IPS-NIHi11 (cell line): ENCODE measurements at places on chromosomes 12 and 14.

DNA sequence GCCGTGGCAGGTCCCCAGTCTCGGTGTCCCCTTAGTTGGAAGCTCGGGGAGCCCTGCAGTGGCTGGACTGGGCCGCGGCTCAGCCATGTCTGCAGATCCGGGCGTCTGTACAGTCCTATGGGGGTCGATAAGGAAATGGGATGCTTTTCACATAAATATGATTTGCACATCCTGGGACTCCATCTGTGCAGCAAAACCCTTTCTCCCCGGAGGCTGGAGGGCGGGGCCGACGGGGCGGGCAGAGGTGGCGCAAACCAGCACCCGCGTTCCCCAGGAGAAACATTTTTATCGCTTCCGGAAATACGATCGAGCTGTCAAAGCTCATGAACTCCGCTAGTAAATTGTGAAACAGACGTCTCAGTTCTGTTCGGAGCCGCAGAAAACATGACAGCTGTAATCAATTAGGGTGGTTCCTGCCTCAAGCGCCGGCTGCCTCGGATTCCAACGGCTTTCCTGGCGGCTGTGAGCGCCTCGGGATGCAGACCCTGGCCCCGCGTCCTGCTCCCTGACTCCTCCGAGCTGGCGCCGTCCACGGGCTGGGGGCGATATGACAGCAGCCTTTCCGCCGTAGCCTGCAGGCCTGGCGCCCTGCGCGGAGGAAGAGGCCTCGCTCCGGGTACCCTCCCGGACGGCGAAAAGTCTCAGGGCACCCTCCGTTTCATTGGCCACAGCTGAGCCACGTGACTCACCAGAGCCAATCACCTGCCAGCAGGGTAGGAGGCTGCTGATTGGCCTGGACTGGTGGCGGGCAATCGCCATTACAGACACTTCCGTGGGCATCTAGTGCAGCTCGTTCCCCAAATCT lies 23.0 kb downstream of the DIO3 start:
- DNase-seq: peak; percentile 52

DNA sequence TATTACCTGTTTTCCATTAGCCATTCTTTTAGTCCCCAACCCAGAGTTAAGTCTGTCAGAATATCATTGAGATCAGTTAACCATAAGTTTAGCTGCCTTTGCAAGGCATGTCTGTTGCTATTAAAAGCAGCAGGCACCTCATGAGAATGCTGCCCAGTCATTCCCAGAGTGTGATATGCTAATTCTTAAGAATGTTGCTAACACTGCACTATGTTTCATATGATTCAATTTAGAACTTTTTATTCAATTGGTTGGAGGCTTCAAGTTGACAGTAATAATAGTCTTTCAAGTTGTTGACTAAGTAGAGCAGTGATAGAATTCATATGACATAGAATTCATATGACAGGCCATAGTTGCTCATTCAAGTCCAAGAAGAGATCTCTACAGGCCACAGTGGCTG lies 292.3 kb downstream of the FUT8 start:
- DNase-seq: no peak

GRCh38 chr14:75427482-75428229 lies at the start of gene JDP2:
TSS of gene JDP2 (plus strand) at chr14:75428022. CDS start at chr14:75437921, 9,899 bp downstream.
- DNase-seq: peak; percentile 90

GRCh38 chr12:21301-22189 lies 45.0 kb upstream of the IQSEC3 start:
- no peak for DNase-seq

- DNase-seq: no peak
These were observed 739 bp upstream of the PAX9 start for GRCh38 chr14:36660736-36661505.

DNA sequence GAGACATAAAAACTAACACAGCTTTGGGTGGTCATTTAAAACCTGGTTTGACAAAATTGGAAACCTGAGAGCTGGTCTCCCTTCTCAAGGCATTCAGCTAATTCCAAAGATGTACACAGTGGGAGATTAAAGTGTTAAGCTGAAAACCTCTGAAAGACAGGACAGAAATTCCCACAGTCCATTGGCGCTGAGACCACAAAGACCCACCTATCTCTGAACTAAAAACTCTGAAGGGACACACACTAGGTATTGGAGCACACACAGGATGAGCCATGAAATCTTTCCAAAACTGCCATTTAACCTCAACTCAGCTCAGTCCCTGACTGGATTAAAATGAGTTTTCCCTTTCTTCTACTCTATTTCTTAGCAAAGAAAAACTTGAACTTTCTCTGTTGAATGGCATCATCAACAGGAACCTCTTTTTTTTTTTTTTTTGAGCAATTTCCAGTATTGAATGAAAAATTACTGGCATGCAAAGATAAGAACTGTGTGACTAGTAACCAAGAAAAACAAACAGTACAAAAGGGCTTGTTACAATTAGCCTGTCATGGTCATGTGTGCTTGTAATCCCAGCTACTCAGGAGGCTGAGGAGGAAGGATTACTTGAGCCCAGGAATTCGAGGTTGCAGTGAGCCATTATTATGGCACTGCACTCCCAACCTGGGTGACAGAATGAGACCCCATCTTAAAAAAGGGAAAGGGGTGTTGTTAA lies 82.4 kb downstream of the IPO8 start:
- DNase-seq: no peak

- no peak for DNase-seq
These were observed 1.7 kb downstream of the ORAI1 start for GRCh38 chr12:121628037-121628436.

DNA sequence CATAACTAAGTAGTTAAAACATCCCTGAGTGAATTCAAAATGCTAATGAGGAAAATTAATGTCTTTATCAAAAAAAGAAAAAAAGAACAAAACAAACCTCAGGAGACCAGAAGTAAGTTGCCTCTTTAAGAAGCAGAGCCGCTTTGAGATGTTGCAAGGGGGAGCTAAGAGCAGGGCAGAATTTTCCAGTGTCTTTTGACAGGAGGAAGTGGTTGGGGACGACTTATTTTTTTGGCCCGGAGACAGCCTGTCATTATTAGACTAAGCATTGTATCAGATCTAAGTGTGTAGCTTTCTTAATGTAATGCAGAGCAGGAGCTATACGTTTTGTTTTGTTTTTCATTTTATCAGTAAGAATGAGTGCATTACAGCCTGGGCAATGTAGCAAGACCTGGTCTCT lies 206.6 kb downstream of the CACNA1C start:
- DNase-seq: no peak

DNA sequence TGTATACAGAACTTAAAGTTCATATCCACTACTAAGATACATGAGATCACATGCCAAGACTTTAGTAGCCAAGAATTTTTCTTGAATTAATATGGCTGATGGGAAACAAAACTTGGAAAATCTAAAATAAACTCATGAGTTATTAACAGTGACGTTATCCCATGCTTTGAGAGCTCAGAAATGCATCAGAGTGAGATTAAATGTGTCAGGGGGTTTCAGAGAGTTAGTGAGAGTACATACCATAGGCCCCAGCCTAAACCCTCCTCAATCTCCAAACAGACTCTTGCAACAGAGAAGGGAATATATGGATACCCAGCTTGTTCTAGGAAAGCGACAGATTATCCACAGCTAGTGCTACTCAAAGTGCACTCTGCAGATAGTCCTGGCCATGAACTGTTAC lies 19.3 kb downstream of the SLC35F4 start:
- no peak for DNase-seq

- no peak for DNase-seq
These were observed 415.8 kb downstream of the SOX5 start for GRCh38 chr12:23533699-23534098.

GRCh38 chr14:59069163-59069854 lies 119.2 kb upstream of the DAAM1 start:
- DNase-seq: no peak
